ENCODE measurements at places on chromosomes 11 and 22.

GRCh38 chr11:1059759-1060158, 14.9 kb upstream of the MUC2 start:
- DNase-seq, result no peak

GRCh38 chr22:23580576-23581259, 628 bp upstream of the IGLL1 start:
- no peak for DNase-seq

DNA sequence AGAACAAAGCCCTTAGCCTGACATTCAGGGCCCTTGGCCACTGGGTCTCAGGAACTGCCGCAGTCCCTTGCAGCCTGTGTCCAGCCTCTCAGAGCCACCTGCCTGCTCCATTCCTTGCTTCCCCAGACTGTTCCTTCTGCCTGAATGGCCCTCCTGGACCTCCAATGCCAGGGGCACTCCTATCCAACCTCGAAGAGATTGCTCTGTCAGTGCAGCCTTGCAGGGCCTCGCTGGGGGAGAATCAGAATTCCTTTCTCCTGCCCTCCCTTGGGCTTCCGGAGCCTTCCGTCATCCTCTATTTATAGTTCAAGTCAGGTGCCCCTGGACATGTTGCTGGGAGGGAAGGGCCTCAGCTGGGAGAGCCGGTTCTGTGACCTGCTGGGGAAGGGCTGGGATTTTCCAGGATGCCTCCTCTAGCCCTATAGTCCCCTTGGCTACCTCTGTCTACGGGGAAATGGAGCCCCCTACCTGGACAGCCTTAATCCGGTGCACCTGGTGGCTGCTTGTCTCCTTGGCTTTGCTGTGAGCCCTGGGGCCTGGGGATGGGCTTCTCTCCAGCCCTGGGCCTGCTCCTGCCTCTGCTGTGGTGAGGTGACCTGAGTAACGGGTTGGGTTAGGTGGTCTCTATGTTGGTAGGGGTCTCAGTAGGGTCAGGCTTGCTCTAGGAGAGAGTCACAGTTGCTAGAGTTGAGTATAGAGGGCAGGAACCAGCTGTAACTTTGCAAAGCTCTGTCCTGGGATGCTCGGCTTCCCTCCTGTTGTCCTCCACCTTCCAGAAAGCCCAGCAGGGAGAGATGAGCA, 45.9 kb upstream of the SYT7 start:
- DNase-seq, result no peak

DNA sequence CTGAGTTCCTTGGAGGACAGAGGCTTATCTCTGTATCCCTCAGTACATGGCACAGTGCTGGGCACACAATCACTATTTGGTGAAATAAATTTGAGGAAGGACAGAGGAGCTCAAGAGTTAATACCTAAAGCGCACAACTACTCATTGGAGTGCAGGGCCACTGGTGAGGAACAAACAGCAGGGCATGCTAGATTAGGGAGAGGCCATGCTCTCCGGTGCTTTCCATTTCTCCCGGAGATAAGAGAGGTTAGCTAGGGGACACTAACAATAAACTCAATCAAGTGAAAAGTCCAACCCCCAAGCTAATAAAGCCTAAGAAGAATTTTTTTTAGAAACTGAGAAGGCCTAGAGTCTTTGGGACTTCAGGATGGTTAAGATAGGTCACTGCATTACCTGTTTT, 29.1 kb downstream of the NFRKB start:
- DNase-seq, result no peak

GRCh38 chr11:120547811-120548681, 36.5 kb downstream of the GRIK4 start:
- peak; percentile 76 for DNase-seq

DNA sequence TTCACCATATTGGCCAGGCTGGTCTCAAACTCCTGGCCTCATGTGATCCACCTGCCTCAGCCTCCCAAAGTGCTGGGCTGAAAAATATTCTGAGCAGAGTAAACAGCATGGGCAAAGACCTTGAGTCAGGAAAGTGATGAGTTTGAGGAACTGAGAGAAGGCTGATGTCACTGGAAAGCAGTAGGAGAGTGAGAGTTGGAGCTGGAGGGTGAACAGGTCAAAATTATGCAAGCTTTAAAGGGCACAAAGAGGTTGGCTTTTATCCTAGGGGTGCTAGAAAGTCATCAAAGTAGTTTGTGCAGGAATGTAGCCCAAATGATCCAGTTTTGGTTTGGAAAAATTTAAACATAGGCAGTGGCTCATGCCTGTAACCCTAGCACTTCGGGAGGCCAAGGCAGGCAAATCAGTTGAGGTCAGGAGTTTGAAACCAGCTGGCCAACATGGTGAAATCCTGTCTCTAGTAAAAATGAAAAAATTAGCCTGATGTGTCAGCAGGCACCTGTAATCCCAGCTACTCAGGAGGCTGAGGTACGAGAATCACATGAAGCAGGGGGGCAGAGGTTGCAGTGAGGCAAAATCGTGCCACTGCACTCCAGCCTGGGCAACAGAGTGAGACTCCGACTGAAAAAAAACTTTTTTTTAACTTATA, 44.7 kb upstream of the CXCR5 start:
- no peak for DNase-seq

GRCh38 chr11:8178297-8178696, 9.5 kb upstream of the RIC3 start:
- DNase-seq, result no peak

DNA sequence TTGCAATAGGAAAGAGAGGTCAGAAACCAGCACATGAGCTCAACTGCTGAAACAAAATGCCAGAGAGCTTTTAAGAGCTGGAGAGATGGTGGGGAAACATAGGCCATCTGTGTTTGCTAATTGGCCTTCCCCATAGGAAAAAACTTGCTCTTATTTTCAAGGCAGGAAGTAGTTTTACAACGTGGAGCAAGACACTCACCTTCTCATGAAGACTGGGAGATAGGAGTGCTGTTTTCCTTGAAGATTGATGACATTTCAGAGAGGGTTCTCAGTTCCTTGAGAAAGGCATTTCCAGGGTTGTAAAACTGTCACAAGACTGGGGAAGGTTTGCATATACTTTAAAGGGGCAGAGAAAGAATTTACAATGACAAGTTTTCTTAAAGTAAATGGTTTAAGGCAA, 586.3 kb upstream of the RAG2 start:
- DNase-seq, result no peak

GRCh38 chr22:42317008-42317407, 46.6 kb upstream of the TCF20 start:
- DNase-seq, result no peak

DNA sequence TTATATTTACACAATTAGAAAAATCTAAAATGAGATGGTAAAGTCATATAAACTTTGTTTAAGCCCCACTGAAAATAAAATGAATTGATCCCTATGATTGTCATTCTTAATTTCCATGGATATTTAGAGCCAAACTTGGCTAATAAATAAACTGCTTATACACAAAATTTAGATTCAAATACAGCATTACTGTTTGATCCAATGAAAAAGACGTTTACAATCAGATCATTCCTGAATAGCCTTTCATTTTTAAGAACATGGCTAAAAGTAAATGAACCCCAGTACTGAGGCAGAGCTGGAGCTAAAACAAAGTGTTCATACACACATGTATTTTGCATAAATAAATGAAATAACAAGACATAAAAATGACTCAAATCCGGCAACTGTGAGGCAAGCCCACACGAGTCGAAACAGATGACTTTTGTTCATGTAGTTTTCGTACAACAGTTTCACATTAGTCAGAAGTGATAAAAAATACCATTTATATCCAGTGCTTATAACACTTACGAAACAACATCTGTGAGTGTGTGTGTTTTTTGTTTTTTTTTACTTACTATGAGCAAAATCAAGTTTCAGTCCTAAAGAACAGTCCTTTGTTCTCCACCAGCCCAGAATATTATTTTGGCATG, 386.5 kb downstream of the SOX6 start:
- no peak for DNase-seq

- no peak for DNase-seq
Observed at GRCh38 chr22:37751449-37752188, 54.8 kb downstream of the TRIOBP start.

- DNase-seq, result no peak
Observed at GRCh38 chr11:64814712-64815187, 4.4 kb upstream of the MEN1 start.

- no peak for DNase-seq
Observed at GRCh38 chr11:121929581-121929980, 186.4 kb downstream of the BLID start.

DNA sequence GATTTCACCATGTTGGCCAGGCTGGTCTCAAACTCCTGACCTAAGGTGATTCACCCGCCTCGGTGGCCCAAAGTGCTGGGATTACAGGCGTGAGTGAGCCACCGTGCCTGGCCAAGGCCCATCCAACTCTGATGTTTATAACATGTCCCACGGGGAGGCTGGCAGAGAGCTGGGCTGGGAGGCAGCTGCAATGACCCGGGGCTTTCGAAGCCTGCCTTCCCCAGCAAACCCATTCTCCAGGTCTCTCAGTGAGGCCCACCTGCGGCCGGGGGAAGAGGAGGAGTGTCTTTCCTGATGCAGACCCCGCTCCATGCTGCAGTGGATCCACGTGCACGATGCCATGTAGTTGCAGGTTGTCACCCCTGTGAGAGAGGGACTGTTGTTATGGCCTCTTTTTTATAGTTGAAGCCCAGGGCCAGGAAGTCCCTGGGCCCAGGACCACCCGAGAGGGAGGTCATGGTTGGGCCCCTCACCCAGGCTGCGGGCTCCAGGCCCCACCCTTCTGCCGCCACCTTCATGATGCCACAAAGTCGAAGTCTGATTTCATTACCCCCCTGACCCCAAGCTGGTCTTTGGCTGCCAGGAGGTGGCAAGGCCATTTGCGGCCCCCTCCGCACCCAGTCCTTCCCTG, 38.3 kb downstream of the KCNJ4 start:
- DNase-seq, result no peak

DNA sequence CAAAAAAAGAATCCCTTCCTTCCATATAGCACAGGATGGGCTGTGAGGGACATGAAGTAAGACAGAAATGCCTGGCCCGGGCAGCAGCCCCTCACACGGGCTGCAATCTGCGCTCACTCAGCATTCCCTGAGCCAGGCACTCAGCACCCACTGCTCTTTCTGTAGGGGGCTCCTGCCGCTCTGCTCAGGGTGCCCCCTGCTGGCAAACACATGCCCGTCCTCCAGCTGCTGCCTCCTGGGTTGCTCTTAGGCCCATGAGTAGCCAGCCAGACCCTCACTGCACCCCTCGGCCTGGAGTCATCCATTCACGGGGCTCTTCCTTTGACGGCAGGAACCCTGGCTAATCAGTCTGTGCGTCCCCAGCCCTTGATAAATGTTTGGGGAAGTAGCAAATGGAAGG, 6.9 kb downstream of the MCAT start:
- DNase-seq, result no peak

DNA sequence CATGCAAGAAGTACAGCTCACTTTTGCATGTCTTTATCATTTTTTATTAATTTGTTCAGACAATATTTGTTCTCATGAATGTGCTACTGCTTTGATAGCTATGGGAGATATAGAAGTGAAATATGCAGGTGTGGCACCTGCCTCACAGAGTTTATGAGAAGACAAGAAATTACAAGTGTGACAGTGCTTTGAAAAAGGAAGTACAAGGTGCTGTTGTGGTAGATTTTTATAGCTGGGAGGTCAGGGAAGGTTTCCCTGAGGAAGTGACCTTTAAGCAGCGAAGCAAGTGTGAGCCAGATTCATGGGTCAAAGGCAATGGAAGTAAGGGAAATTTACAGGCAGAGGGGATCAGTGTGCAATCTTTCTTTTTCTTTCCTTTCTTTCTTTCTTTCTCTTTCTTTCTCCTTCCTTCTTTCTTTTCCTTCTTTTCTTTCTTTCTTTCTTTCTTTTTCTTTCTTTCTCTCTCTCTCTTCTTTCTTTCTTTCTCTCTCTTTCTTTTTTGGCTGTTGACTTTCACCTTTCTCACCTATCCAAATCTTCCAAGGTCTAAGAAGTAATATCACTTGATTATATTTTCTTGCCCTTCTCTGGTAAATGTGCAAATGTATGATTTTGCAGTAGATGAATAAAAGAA, 6.4 kb upstream of the BMAL1 start:
- no peak for DNase-seq

- DNase-seq, result no peak
Observed at GRCh38 chr22:50696251-50696798, 23.7 kb downstream of the SHANK3 start.

DNA sequence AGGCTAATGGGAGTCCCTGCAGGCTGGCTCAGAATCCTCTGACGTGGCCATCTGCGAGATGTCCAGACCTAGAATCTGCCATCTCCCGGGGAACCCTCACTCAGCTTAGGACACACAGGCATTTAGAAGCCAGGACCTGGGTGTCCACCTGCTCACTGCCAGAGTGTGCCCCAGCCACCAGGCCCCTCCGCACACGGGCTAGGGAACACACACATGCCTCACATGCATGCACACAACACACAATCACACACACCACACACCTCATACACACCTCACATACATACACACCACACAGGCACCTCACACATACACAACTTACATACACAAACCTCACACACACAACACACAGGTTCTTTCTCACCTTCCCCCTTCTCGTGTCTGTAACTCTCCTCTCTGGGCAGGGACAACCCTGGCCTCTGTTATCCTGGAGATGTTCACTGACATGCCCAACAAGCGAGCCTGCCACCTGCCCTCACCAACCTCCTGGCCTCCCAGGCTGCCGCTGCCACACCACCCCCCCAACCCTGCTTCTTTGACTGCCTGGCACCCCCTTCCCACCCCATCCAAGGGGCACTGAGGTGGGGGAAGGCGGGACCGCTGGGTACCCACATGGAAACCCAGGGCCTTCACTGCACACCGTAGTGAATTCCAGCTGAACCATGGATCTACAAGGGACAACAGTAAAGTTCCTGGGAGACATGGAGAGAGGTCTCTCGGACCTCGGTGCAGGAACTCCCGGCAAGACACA, 38.1 kb downstream of the GNB1L start:
- no peak for DNase-seq

DNA sequence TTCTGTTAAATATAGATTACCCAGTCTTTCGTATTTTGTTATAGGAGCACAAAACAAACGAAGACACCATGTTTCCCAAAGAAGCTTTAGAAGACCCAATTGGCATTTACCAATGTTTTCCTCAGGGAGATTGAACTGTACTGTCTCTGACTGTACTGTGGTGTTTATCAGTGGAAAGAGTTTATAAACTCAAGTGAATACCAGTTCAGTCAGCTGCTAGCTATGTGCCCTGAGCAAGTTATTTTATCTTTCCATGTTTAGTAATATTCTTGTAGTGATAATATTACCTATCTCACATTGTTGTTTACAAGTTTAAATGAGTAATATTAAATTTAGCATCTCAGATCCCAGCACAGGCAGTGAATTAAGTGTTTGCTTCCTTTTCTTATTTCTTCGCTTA, 773.2 kb downstream of the KCNA4 start:
- no peak for DNase-seq

DNA sequence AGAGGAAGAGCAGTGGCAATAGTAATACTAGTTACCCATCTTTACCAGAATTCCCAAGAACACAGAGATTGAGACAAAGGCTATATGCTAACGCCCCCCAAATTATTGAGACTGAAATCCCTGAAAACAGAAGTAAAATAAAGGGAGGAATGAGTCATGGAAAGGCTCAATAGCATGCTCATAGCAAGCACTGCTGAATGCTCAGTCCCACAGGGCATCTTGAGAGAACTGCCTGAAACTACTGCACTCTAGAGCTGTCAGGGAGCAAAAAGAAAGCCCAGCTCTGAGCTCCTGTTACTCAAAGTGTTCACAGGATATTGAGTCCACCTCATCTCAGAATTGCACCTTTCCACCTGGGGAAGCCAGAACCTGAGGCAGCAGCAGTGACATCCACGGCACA, 44.1 kb upstream of the FIBIN start:
- DNase-seq, result no peak

GRCh38 chr11:84812471-84812969, 814.6 kb downstream of the DLG2 start:
- no peak for DNase-seq

All from C1 segment of cervical spinal cord (tissue), 14 donors.